HT-29 (cell line): ENCODE measurements at places on chromosomes 3 and 15.

- no peak for DNase-seq
Measured at GRCh38 chr3:36633060-36633459, 131.3 kb downstream of the DCLK3 start.

DNA sequence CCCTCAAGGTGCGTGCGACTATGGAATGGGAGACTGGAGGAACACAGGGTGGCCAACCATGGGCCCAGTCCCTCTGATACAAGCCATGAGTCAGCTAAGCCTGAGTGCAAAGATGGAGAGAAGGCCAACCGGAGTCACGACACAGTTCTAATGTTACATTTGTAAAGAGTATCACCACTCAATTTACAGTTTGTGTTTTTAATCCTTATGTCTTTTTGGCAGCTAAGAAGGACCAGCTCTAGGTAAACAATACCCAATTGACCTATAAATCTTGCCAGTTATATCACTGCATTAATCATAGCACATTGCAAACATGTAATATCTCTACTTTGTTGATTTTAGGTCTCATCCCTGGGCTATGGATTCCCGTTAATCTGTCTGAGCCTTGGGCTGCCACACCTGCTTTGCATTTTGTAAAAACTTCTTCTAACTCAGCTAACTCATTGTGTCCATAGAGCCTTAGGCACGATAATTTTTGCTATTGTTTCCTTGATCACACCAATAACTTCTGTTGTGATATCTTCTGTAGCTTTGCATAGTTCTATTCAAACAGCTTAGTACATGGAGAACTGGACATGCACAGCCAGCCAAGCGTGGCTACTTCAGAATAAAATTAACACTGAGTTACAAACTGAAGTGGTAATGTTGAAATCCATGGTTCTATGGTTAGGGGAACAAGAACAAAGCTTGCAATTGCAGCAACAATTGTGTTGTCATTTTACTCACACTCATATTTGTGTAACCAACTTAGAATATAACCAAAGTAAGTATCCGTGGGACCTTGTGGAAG is 50.3 kb downstream of the LSM3 start:
- DNase-seq = no peak

GRCh38 chr15:87610366-87610765 is 646.2 kb downstream of the NTRK3 start:
- DNase-seq = no peak

DNA sequence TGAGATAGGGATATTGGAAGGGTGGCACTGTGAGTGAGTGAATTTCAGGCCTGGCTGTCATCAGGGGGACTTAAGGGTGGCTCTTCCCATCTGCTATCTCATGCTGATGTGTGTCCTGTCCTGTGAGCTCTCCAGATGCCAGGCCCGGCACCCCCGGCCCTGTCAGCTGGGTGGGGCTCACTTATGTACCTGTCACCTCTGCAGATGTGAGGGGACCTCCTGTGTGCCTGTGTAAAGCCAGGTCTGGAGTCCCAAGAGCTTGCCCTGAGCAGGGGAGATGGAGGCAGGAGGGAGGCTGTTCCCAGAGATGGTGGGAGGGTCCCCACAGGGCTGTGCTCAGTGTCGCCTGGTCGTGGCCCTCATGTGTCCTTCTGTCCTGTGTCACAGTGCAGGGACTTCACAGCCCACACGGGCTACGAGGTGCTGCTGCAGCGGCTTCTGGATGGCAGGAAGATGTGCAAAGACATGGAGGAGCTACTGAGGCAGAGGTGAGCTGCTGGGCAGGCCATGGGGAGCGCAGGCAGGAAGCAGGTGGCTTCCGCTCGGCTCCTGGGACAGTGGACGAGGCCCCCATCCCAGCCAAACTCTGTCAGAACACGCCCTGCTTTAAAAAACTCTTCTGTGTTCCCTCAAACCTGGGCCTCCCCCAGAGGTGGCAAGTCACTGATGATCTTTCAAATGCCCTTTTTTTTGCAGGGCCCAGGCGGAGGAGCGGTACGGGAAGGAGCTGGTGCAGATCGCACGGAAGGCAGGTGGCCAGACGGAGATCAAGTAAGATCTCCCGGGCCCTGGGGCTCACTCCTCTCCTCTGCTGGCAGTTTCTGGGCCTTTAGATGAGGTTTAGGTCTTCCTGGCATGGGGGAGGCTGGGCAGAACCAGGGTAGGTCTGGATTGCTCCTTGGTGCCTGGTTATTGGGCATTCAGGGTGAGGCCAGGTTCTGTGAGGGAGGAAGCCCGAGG is 23.1 kb downstream of the PSTPIP1 start:
- DNase-seq = no peak

DNA sequence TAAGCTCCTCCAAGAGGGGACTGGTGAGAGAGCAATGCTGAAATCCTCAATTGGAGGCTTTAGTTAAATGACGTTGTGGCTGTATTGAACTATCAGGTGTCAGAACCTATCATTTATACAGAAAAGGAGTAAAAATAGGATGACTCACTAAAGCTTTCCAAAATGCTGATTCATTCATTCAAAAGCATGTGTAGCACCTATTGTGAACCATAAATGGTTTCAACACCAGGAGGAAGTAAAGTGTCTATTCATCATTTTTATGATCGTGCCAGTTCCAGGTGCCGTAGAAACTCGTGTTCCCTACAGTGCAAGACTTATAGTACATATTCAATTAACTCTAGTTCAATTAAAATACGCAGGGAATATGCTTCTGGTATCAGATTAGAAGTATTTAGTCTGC is 66.5 kb upstream of the ARRDC4 start:
- no peak for DNase-seq
